ENCODE measurements at places on chromosomes 1 and 21. TPM values are rescaled to one million over a fixed set of nuclear protein-coding genes. Genes with fewer than 3 reads are reported as not detected.

GRCh38 chr1:245051349-245052221 is 103.2 kb upstream of the KIF26B start:
- no peak for DNase-seq

PRDM15 gene
- total RNA-seq: 5.8 TPM

DNA sequence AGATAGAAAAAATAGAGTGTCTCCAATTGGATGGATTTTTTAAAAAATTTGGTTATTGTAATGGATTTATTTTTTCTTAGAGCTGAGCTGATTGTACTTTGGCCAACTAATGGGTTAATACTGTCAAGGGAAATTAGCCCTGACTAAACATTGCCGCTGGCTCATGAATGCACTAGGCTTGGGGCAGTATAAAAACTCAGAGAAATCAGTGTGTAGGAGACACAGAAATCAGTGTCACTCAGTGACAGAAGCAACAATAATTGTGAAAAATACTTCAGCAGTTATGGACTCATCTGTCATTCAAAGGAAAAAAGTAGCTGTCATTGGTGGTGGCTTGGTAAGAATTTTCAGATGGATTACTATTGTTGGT is at the start of gene KMO:
KMO (plus strand) TSS at position 217 of the 370 bp plus-strand sequence; CDS start at position 284, 67 bp downstream.
- no peak for DNase-seq

GRCh38 chr1:100347009-100347966 is 5.0 kb upstream of the CDC14A start:
- DNase-seq: no peak

CD164L2 gene
- 0.29 TPM for total RNA-seq

Measured in kidney epithelial cell (primary cell).